ENCODE measurements at places on chromosomes 5 and 9. TPM values are rescaled to one million over a fixed set of nuclear protein-coding genes. Genes with fewer than 3 reads are reported as not detected.

SLC36A3 gene
- total RNA-seq = not detected

ANKRD18A gene
- total RNA-seq = not detected

DNA sequence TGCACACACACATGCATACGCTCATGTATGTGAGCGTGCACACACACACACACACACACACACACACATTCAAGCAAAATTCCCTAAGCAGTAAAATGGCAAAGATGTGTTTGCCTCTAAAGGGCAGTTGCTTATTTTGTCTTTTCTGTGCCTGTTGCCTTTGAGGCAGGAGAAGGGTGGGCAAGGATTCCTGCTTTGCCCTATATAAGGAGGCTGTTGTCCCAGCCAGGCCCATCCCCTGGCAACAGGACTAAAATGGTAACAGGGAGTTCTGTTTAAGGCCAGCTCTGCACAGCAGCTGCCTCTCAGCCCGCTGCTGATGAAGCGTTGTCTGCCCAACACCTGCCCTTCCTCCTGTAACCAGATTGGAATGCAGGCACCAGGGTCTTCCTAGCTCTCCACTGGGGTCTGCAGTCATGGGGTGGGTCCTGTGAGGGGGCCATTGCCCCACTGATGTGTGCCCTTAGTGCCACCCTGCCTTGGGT is 64.4 kb downstream of the PPARGC1B start:
- no peak for DNase-seq

DNA sequence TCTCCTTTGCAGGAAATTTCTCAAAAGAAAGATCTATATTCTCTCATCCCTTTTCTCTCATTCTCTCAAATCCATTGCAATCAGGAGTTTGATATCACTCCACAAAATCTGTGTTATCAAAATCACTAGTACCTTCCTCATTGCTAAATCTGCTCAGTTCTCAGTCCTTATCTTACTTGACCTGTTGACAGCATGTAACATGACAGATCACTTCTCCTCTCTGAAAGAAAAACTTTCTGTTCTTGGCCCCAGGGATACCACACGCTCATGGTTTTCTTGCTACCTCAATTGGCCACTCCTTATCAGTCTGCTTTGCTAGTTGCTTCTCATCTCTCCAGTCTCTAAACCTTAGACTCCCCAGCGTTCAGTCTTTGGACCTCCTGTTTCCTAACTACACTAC is 22.1 kb downstream of the SRP19 start:
- no peak for DNase-seq

DNA sequence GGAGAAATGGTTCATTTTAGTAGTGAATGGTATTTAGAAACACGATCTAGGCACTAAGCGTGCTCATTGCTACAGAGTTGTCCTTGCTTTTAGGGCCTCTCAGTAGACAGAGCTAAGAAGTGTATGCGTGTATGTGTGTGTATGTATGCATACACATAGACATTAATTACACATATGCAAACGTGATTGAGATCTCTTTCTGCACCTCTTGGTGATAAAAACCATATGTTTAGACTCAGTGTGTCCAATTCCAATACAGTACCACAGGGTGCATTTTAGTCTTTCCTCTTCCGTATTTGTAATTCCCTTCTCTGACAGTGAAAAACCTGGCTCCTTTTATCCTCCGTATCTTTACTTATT is 13.1 kb downstream of the TRIO start:
- no peak for DNase-seq

GRCh38 chr5:32003981-32004380 is 170.1 kb downstream of the GOLPH3 start:
- peak; percentile 12 for DNase-seq

GRCh38 chr5:40017135-40017534 is 592.4 kb upstream of the DAB2 start:
- no peak for DNase-seq

- no peak for DNase-seq
Observed at GRCh38 chr9:134826336-134827285, 54.0 kb upstream of the FCN2 start.

Measured in mesenteric fat pad (tissue), 1 donor.